ENCODE measurements at places on chromosomes 3 and 15.
A peak's percentile ranks its signal among the peaks of the same experiment; 100 is the strongest.

DNA sequence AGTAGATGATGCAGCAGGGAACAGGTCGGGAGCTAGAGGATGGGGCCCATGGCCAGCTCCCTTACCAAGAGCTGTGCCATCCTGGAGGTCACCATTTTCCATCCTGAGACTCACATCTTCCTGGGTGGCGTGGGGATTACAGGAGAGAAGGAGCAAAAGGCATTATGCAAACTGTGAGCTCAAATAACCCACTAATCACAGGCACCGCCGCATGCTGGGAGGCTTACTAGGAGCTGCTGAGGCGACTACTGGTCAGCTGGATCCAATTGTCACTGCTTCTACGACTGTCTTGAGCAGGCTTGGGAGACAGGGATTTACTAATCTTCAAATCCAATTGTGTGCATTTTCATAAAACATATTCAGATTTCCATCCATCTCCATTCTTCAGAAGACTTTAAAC, 12.5 kb upstream of the KBTBD12 start:
- no peak for DNase-seq

GRCh38 chr3:129030611-129031010, 29.5 kb downstream of the EFCC1 start:
- DNase-seq: no peak

GRCh38 chr3:70583682-70584081, 271.2 kb upstream of the MDFIC2 start:
- no peak for DNase-seq

GRCh38 chr3:151067158-151067557, 18.3 kb upstream of the MED12L start:
- peak; percentile 56 for DNase-seq

DNA sequence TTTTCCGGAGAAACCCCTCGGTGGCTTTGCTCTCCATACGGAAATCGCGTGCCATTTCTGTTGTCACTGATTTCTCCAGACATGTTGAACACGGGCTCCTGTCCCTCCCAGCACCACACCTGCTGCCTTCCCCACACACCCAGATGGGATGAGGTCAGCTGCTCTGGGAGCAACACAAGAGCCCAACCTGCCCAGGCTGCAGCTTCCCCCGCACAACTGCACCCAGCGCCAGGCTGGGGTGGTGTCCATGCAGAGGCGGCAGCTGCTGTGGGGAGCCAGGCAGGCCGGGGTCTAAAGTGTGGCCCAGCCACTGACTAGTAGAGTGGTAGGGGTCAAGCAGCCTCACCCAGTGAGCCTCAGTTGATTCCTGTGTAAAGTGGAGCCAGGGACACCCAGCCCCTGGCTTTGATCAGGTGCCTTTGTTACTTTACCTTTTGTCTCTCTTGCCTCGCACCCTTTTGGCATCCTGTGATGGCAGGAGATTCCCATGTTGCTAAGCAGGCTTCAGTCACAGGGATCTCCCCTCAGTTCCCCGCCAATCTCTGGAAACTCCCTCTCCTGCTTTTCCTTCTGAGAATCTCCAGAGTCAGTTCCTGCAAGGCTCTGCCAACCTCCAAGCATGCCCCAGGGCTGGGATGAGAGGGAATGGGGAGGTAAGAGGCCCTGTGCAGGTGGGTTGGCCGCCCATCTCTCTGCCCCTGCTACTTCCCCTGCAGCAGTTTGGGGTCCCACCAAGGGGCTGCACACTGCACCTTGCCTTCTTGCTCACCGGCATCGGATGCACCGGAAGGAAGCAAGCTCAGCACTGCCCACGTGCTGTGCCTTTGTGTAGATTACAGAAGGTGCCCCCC, 91.8 kb upstream of the ALDH1A3 start:
- DNase-seq: no peak

GRCh38 chr3:126937973-126938372, 44.9 kb upstream of the PLXNA1 start:
- DNase-seq: no peak
